ENCODE measurements at places on chromosomes 4 and X. TPM values are rescaled to one million over a fixed set of nuclear protein-coding genes. Genes with fewer than 3 reads are reported as not detected.

Gene SPIN2A
- 1.6 TPM for total RNA-seq

Gene SCRG1
- total RNA-seq = not detected

Gene PDZD11
- 45.0 TPM for total RNA-seq

Gene CXCL5
- 0.21 TPM for total RNA-seq

Gene NWD2
- total RNA-seq = not detected

Gene PNMA5
- total RNA-seq = not detected

Gene XAGE2
- 5.7 TPM for total RNA-seq

Gene PRDM5
- 13.0 TPM for total RNA-seq

Gene EMCN
- not detected for total RNA-seq

Gene DNAAF6
- not detected for total RNA-seq

Gene USP17L13
- not detected for total RNA-seq

Gene RPA4
- total RNA-seq = 0.75 TPM

Gene ELOVL6
- total RNA-seq = 9.3 TPM

Gene VGLL1
- total RNA-seq = 49.5 TPM

Gene TLR7
- 0.63 TPM for total RNA-seq

Gene RPS6KA6
- total RNA-seq = 8.7 TPM

Gene ZXDA
- 1.8 TPM for total RNA-seq

Gene CLDN34
- not detected for total RNA-seq

Gene MTTP
- 0.77 TPM for total RNA-seq

Gene CISD2
- total RNA-seq = 58.6 TPM

Gene METTL14
- total RNA-seq = 46.7 TPM

Gene PABPC4L
- not detected for total RNA-seq

Gene RHOXF2B
- total RNA-seq = not detected

Gene OTOP1
- not detected for total RNA-seq

Gene UGT2A1
- total RNA-seq = not detected

Gene LEF1
- 19.3 TPM for total RNA-seq

Gene TMPRSS11B
- total RNA-seq = not detected

Gene RAI2
- total RNA-seq = 0.16 TPM

Gene CCDC158
- 0.56 TPM for total RNA-seq

Gene MAGEA2B
- not detected for total RNA-seq

Gene MTNR1A
- not detected for total RNA-seq

Gene LIAS
- total RNA-seq = 21.1 TPM

Gene P2RY8
- not detected for total RNA-seq

Gene RASGEF1B
- total RNA-seq = 32.3 TPM

Gene S100G
- not detected for total RNA-seq

Gene BMX
- not detected for total RNA-seq

Gene OTUD4
- 34.5 TPM for total RNA-seq

Gene TMPRSS11A
- total RNA-seq = not detected

Gene F8A3
- total RNA-seq = 7.5 TPM

Gene GPRIN3
- total RNA-seq = 0.05 TPM

Gene PPBP
- total RNA-seq = not detected

Gene CCSER1
- 3.6 TPM for total RNA-seq

Gene SLC9B1
- total RNA-seq = 1.7 TPM

Gene DDIT4L
- total RNA-seq = 4.7 TPM

Gene CD99
- 407 TPM for total RNA-seq

Gene GAGE12C
- total RNA-seq = not detected

Gene RAB39B
- 0.23 TPM for total RNA-seq

Gene SLC25A4
- 24.6 TPM for total RNA-seq

Gene RENBP
- 1.2 TPM for total RNA-seq

Gene DGKK
- total RNA-seq = 2.5 TPM

Gene IRS4
- not detected for total RNA-seq

Gene PAGE5
- not detected for total RNA-seq

Gene TKTL1
- 0.26 TPM for total RNA-seq

Gene BEX1
- not detected for total RNA-seq

Gene TXK
- 0.63 TPM for total RNA-seq

Gene KIF4A
- 39.6 TPM for total RNA-seq

Gene ARMCX1
- total RNA-seq = not detected

Gene CXCL10
- not detected for total RNA-seq
